ENCODE measurements at places on chromosomes 7 and 10.
A peak's percentile ranks its signal among the peaks of the same experiment; 100 is the strongest.

- no peak for DNase-seq
These were observed 52.8 kb downstream of the MMRN2 start for GRCh38 chr10:86904600-86904999.

DNA sequence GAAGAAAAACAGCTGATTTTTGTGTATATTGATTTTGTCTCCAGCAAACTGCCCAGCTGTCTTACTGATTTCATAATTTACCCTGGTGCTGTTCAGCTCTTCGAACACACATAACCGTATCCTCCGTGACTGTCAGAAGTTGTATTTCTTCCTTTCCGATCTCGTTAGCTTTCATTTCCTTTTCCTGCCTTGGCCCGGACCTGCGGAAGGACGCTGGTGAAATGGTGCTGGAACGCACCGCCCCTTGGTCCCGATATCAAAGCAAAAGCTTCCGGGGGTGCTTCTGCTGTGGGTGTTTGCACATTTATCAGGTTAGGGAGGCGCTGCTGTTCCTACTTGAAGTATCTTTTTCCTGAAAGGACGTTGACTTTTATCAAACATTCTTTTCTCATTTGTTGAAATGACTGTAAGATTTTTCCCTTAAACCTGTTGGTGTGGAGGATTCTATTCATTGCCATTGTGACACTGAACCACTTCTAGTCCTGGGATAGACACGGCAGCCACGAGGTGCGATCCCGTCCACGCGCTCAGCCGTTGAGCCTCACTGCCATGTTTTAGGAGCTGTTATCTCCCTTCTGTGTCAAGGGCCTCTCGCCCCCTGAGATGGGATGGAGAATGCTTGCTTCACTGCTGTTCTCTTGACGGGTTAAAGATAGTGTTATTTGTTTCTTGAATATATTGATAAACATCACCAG is 72.6 kb downstream of the FOXL3 start:
- no peak for DNase-seq

DNA sequence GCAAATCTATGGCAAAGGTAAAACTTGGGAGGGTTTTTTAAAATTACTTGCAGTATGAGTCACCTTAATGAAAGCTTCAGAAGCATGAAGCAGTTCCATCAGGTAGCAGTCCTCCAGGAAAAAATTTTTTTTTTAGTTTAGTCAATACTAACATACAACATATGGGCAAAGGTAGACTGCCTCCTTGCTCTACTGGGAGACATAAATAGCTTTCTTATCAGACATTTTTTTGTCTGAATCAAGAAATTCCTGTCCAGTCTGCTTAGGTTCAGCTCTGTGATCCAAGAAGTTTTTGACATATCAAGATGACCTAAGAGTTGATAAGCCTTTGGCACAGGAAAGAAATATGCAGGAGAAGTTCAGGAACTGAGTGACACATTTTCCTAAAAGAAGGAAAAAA is 171.5 kb upstream of the TCF7L2 start:
- DNase-seq, result no peak

- DNase-seq, result no peak
These were observed 195.0 kb upstream of the PLXNA4 start for GRCh38 chr7:132771301-132771730.

- DNase-seq, result no peak
These were observed 26.6 kb downstream of the ST8SIA6 start for GRCh38 chr10:17427666-17428350.

GRCh38 chr10:93745408-93746065 is 12.2 kb upstream of the LGI1 start:
- peak; percentile 24 for DNase-seq

DNA sequence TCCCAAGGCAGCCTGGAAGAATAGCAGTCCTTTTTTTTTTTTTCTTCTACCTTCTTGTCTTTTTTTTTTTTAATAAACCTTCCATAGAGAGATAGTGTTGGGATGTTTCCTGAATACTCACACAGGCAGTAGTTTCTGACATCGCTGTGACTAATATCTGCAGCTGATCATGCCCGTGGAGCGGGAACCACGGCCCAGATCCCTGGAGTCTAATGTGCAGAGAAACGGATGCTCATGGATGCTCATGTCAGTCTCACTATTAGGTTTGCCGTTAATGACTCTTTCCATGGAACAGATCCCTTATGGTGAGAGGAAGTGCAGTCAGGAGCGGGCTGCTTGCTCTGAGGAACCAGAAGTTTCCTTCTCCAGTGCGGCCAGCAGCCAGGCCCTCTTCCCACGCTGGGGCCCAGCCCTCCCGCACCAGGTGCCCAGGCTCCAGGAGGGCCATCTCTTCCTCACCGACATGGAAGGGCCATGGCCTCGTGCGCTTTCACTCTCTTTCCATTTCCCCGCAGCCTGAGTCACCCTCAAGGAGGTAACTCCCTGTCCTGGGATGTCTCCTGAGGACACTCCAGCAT is 132.5 kb downstream of the WDR37 start:
- DNase-seq, result no peak

- DNase-seq, result no peak
These were observed 432.5 kb upstream of the PCDH15 start for GRCh38 chr10:55233505-55233904.

- DNase-seq, result peak; percentile 92
These were observed 61.5 kb downstream of the TNS3 start for GRCh38 chr7:47520406-47520805.

GRCh38 chr7:66558660-66559465 is 69.8 kb upstream of the KCTD7 start:
- DNase-seq, result no peak

DNA sequence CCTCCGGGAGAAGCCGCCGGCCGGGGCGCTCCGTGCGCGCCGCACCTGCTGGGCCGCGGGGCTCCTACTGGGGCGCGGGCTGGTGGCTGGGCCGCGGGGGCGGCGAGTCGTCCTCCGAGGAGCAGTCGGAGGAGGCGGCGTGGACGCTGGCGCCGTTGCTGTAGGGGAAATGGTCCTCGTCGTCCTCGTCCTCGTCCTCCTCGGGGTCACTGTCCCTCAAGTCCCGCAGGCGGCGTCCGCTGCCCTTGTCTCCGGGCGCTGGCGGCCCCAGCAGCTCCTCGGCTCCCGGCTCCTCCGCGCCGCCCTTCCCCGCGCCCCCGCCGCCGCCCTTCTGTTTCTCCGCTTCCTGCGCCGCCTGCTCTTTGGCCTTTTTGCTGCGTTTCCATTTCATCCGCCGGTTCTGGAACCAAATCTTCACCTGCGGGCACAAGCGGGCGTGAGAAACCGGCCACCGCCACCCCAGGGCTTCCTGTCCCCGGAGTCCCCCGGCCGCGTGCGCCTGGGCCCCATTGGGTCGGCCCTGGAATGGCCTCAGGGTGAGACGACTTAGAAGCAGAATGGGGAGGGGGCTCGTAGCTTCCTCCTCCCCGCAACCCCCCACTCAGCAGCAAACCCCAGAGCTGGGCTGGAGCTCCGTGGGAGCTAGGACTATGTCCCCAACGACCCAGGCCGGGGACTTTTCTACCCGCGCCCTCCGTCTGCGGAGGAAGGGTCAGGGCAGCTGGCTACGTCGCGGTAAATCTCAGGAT is 4.8 kb downstream of the MNX1 start:
- DNase-seq, result no peak

GRCh38 chr10:101452593-101452992 is 98.6 kb downstream of the BTRC start:
- DNase-seq, result no peak

DNA sequence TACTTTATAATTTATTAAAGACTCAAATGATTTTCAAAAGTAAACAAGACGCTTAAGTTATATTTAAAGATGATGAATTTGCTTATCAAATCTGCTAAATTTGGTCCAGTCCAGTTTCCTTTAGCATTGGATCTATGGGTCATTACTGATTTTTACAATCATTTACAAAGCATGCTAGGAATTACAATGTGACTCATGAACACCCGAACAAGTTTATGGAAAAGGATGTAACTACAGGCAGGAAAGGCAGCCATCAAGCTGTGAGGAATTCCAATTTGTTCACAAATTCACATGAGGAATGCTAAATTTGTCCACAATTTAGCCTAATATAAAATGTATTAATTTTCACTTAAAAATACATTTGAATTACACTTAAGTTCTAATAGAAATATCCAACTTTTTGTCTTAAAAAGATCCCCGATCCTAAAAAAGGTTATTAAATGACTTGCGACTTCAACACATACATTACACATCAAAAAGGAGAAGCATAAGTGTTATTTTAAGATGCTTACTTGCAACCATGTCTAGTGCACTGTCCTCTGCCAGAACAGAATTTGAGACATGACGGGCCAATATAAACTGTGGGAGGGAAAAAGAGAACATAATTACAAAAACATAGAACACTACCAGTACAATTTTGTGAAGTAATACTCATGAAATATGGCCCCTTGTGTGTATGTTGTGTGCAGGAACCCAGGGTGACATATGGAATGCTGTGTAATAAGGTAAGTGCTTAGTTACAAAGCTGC is 194.2 kb upstream of the SLC26A5 start:
- DNase-seq, result no peak

DNA sequence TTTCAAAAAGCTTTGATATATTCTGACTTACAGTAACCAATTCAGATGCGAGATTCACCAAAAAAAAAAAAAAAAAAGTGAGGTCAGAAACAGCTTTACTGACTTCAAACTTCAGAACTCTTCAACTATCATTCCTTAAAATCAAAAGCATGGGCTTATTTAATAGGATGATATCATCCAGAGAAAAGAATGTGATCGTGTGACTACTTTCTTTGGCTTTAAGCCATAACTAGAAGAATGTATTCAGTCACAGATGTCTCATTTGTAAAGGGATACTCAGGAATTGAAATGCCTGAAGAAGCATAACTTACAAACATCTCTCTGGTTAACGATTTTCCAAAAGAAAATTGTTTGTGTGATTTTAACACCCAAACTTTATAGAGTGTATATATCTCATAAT is 11.5 kb downstream of the TPK1 start:
- DNase-seq, result no peak

DNA sequence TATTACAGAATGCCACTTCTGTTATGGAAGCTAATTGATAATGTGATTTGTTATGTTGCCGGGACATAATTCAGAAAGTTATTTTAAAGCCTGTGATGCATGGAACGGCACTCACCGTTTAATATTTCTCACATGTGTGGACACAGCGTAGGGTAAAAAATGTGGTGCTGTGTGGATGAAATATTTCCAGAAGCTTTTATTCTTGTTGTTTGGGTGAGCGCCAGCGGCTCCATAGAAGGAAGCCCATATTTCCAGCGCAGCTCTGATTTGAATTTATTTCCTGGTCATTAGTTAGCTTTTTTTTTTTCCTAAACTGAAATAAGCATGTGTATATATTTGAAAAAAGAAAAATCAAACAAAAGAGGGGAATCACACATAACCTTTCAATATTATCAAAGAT is 20.2 kb upstream of the NKX6-2 start:
- DNase-seq, result no peak

GRCh38 chr7:77309714-77310220 is 106.4 kb downstream of the GSAP start:
- DNase-seq, result no peak

- peak; percentile 51 for DNase-seq
These were observed 351.2 kb downstream of the LRMDA start for GRCh38 chr10:75782463-75783248.

GRCh38 chr10:131767716-131768115 is 133.1 kb upstream of the PPP2R2D start:
- DNase-seq, result peak; percentile 2

DNA sequence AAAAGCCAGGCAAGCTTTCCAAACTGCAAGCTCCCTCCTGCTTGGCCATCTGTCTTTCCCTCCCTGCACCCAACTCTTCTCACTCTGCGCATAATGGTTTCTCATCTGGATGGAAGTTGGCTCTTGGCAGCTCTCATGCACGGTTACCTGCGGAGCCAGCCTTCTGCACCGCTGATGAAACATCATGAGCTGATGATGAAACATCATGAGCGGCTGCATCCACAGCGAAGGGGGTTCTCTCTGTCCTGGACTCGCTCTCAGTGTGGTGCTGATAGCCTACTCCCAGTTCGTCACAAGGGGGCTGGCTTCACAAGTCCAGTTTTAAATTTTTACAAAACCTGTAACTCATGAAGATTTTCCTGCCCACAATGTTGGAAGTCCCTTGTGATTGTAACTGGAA is 457.5 kb downstream of the ACTR3B start:
- no peak for DNase-seq

DNA sequence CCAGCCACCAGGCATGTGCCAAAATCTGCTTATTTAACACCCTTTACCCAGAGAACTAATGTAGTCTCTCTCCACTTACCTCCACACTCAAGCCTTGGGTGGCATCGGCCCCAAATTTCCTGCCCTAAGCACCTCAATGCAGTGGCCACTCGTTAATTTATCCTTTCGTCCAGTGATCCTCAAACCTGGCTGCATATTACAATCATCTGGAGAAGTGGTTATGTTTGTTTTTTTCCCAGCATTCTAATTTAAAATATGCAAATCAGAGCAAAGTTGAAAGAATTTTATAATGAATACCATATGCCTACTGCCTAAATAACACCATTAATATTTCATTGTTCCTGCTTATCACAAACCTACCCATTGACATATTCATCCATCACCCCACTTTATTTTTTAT is 25.7 kb downstream of the CREB3L2 start:
- peak; percentile 11 for DNase-seq

GRCh38 chr7:121608785-121609184 is 212.7 kb upstream of the FAM3C start:
- no peak for DNase-seq

DNA sequence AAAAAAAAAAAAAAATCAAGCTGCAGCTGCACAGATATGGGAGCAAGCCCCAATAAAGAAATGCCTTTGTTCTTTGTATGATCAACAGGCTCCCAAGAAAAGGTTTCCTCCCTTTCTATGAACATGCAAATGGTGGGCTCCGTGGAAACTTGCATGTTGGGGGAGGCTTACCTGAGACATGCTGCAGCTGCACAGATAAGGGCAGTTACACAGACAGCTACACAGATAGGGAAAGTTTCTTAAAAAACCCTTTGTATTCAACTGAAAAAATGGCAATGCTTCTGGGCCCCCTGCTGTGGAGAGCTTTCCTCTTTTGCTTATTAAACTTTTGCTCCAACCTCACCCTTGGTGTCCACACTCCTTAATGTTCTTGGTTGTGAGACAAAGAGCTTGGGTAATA is 29.8 kb upstream of the ZNF746 start:
- DNase-seq, result no peak

DNA sequence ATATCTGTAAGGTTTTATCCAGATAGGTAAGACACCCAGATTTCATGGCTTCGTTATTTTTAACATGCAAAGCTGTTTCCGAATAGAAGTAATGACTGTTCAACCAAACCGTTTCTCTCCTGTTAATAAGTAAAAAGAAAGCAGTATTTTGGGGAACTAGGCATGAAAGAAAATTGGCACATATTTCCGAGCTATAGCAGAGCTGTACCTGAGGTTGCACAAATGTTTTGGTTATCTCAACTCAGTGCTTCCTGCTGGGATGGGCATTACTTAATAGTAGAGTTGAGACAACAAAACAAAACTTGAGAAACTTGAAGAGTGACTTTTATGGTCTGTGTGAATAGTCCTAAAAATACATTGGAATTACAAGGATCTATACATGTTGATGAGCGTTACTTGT is 564.3 kb upstream of the SORCS1 start:
- DNase-seq, result no peak

All from tibial artery (tissue), 4 donors.